Mesenteric fat pad (tissue), 1 donor: ENCODE measurements at places on chromosomes 11 and 22.
A peak's percentile ranks its signal among the peaks of the same experiment; 100 is the strongest.

DNA sequence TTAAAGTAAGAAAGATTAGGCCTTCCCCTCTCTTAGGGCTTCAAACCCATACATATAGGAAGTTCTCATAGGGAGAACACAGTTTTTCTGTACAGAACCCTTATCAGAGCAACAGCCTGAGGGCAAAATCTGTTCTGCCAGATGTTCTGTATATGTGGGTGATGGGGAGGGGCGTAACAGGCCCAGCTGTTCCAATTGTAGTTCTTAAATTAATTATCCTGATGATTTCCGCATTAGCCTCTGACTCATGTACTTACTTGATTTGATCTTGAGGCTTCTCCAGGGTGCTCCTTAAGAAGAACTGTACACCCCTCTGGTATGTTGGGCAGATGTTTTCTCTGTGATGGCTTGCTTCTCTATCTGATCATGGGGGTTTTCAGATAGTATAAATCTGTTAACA lies 123.1 kb upstream of the C11orf87 start:
- DNase-seq = no peak

- DNase-seq = no peak
Measured at GRCh38 chr11:112734207-112734606, 227.0 kb upstream of the NCAM1 start.

GRCh38 chr11:31397239-31397834 lies 27.7 kb downstream of the DNAJC24 start:
- DNase-seq = no peak

- peak; percentile 91 for DNase-seq
Measured at GRCh38 chr11:3123761-3124733, 41.1 kb downstream of the OSBPL5 start.

- DNase-seq = no peak
Measured at GRCh38 chr22:44661070-44661469, 40.9 kb upstream of the PRR5 start.

DNA sequence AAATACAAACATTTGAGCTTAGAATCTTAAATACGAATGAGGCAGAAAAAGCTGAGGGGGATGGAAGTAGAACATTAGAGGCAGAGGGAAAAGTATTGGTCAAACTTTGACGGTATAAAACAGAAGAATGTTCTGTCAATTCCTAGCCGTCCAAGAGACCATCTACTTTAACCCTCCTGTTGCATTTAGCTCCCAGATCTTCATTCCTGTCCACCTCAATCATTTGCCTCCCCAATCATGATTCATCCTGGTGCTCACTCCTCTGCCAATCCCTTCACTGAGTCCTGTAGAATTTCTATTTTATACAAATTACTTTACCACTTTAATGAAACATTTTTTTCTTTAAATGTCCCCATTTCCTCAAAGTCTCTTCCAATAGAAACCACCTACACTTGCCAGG lies 28.2 kb downstream of the C2CD3 start:
- no peak for DNase-seq

- no peak for DNase-seq
Measured at GRCh38 chr11:133385781-133386180, 146.5 kb downstream of the OPCML start.

DNA sequence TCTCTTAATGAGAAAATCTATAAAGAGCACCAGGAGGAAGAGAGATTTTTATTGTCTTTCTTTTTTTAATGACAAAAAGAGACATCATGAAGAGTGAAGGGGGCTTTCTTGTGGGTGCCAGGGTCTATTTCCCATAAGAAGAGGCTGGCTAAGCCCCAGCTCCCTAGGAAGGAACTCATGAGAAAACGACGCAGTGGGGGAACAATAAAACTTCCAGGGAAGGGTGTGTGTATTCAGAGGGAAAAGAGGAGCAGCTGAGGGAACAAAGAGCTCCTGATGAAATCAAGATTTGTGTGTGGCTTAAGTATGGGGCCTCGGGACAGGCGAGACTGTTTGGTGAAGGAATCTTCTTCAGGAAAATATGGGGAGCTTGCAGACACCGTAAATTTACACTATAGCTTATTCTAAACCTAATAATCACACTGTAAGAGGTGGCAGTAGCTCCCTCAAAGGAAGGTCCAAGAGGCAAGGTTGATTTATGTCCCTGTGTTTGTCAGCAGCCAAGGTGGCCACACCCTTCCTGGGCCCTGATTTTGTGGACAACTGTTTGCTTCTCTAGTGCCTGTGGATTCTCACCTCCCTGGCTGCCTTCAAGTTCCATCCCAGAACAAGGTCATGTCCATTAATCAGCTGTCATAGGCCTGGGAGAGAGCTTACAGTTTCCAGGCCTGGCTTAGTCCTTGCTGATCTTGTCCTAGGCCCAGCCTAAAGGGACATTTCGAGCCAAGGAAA lies 615.7 kb downstream of the INSC start:
- DNase-seq = no peak

- DNase-seq = no peak
Measured at GRCh38 chr11:14764579-14765527, 121.2 kb downstream of the PDE3B start.

DNA sequence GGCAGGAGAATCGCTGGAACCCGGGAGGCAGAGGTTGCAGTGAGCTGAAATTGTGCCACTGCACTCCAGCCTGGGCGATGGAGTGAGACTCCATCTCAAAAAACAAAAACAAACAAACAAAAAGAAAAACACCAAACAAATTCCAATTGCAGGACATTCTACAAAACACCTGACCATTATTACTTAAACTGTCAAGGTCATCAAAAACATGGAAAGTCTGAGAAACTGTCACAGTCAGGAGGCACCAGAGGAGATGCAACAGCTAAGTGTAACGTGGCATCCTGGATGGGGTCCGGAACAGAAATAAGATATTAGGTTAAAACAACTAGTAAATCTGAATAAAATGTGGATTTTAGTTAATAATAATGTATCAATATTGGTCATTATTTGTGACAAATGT lies 914 bp upstream of the DNAJB13 start:
- DNase-seq = no peak

GRCh38 chr22:33757802-33758483 lies 162.3 kb downstream of the LARGE1 start:
- no peak for DNase-seq

- no peak for DNase-seq
Measured at GRCh38 chr22:46085828-46086576, 64.3 kb upstream of the PPARA start.

- DNase-seq = no peak
Measured at GRCh38 chr11:83223457-83223856, 29.9 kb downstream of the ANKRD42 start.

DNA sequence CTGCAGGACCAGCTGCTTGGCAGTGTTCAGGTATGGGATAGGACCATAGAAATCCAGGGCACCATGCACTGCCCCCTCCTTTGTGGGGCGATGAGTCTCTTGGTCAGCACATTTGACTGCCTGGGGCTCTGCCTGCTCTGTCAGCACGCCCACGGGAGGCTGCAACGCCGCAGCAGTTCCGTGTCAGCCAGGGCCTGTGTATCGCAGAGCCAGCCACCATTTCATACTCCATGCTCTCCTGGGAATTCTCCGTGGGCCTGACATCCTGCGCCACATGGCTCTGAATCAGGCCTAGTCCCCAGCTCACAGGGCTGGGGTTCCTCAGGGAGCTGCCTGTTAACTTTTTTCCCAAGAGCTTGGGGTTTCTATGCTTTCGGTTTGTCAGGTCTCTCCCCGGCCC lies 16.9 kb upstream of the RELT start:
- DNase-seq = no peak

GRCh38 chr11:114154271-114155047 lies 94.9 kb downstream of the ZBTB16 start:
- no peak for DNase-seq

- no peak for DNase-seq
Measured at GRCh38 chr22:48675830-48676145, 1151.9 kb downstream of the BRD1 start.

GRCh38 chr22:17552737-17553136 lies 10.6 kb upstream of the SLC25A18 start:
- DNase-seq = no peak

- no peak for DNase-seq
Measured at GRCh38 chr22:22342697-22343580, 98.4 kb downstream of the VPREB1 start.

DNA sequence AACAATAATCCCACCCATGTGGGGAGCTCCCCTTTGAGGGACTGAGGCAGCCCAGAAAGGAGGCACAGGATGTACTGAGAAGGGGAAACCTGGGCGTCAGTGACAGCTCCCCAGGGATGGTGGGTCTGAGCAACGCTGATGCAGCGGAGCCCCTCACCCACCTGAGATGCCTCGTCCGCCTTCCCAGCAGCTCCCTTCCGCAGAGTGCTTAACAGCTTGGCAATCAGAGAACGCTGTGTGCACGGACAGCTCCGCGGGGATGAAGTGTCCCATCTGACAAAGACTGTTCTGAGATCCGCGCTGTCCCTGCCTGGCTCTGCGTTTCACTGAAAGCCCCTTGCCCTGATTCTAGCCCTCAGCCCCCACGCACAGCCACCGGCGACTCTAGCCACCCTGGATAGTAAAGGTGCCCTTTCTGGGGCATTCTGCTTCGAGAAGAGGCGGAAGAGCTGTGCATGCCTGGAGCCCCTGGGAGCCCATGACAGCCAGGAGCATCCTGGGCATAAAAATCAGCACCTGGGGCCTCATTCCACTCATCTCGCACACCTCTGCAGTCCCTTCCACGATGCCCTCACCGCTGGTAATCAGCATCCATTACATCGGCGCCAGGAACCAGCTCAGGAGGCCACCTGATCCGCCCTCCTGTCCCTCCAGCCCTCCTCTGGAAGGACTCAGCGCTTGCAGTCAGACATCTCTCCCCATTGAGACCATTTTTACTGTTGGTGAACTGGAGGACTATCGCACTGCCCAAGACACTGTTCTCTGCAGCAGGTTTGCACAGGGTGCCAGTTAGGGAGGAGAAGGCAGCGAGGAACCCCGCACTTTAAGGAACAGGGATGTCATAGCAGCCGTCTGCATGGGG lies 10.7 kb downstream of the KCNJ5 start:
- DNase-seq = no peak
